ENCODE measurements at places on chromosomes 5 and 9.
A peak's percentile ranks its signal among the peaks of the same experiment; 100 is the strongest.

- DNase-seq: peak; percentile 13
Measured at GRCh38 chr5:6557807-6558575, 74.9 kb downstream of the NSUN2 start.

DNA sequence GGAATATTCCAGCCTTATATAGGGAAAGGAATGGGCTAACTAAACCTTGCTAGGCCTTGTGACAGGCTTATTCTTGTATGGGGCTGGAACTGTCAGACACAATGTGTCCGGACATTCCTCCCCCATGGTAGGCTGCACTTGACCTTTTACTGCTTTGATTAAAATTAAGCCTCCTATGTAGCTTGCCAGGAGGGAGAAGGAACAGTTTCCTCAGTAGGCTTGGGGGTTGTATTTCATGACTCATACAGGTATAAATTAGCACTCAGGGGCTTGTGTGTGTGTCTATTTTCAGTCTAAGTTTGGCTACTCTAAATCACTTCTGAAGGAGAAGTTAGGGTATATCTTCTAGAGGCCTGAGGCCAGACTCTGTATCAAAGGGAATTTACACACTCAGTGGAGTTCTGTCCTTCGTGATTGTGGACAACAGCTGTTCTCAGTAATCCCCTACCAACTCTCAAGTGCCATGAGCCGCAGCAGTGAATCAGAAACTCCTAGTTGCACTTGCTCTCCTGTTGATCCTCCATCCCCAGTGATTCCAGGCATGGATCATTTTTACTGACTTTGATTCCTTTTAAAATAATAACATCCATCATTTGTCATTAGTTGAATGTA, 16.4 kb downstream of the ADAMTS16 start:
- no peak for DNase-seq

DNA sequence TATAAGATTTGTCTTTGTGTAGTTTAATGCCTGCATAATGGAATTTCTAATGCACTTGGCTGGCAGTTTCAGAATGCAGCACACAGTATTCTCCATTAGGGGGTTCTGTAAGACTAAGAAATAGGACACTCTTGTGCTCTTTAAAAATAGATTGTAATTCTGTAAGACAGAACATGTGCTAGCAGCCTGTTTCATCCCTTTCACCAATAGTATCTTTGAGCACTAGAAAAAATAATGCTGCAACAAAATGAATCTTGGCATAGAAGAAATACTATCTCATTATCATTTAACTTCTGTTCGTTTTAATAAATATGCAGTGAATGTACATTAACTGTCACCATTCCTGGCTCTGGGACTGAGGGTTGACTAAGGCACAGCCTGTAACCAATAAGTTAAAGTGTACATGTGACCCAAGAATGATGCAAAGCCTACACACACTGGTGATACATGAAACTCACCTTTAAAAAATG, 23.8 kb upstream of the ZNF622 start:
- no peak for DNase-seq

DNA sequence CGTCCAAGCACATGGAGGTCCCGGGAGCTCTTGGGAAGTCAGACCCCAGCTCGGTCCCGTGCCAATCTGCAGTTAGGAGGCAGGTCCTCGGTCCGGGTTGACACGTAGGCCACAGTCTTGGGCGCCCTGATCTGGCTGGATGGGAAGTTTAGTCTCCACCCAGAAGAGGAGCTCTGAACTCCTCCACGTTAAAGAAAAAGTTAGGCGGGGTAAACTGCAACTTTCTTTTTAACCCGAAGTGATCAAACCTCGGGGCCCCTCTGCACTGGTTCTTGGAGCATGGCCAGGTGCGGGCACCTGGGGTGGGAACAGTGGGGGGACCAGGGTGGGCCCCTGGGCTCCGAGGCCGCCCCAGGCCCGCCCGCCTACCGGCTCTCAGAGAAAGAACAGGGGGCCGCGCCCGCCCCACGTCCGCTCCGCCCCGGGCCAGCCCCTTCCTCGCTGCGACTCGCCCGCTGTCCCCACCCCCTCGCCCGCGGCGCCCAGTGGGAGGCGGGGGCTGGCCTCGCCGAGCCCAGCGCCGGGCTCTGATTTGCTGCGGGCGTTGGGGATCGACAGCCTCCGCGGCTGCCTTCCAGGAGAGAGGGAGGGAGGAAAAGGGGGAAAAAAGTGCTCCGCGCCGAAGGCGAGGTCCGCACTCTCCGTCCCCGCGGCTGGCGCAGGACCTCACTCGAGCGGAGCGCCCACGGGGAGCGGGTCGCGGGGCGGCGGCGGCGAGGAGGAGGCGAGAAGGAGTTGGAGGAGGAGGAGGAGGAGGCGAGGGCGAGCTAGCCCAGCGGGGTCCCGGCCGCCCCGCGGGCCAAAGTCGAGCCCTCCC, at the start of gene COL5A1:
COL5A1 (plus strand) TSS at position 631 of the 817 bp plus-strand sequence. CDS start 385 bp downstream, outside the sequence.
- DNase-seq: peak; percentile 91

DNA sequence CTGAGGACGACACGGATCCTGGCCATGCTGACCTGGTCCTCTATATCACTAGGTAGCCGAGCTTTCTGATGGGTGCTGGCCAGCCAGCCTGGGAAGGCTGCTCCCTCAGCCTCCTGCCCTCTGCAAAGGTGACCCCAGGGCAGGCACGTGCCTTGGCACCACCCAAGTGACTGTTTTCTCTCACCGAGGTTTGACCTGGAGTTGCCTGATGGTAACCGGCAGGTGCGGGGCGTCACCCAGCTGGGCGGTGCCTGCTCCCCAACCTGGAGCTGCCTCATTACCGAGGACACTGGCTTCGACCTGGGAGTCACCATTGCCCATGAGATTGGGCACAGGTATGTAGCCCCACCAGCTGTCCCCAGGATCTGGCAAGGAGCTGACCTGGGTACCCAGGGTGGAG, 3.8 kb downstream of the ADAMTS13 start:
- DNase-seq: no peak

GRCh38 chr5:83124593-83124992, 47.2 kb downstream of the XRCC4 start:
- no peak for DNase-seq

GRCh38 chr5:73007051-73007450, 51.2 kb downstream of the FCHO2 start:
- no peak for DNase-seq

GRCh38 chr5:24439465-24439864, 205.3 kb downstream of the CDH10 start:
- DNase-seq: no peak

GRCh38 chr5:176611435-176611834, 1.5 kb upstream of the GPRIN1 start:
- no peak for DNase-seq

- DNase-seq: no peak
Measured at GRCh38 chr9:75041041-75041440, 12.9 kb upstream of the CARNMT1 start.

DNA sequence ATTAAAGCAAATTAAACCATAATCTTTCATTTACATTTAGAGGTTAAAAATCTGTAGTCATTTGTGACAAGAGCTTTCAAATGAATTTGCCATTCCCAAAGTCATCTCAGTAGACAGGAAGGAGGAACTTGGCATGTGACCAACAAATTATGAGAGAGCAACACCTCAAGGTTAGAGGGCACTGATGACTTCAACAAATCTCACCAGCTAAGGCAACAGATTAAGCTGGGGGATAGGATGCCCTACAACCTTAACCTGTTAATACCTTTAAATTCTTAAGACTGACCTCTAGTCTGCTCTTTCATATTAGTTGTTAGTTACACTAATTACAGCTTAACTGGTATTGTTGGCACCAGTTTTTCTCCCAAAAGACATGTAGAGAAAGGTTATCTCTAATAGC, 18.4 kb downstream of the POU5F2 start:
- no peak for DNase-seq
